ENCODE measurements at places on chromosomes 7 and 10.

DNA sequence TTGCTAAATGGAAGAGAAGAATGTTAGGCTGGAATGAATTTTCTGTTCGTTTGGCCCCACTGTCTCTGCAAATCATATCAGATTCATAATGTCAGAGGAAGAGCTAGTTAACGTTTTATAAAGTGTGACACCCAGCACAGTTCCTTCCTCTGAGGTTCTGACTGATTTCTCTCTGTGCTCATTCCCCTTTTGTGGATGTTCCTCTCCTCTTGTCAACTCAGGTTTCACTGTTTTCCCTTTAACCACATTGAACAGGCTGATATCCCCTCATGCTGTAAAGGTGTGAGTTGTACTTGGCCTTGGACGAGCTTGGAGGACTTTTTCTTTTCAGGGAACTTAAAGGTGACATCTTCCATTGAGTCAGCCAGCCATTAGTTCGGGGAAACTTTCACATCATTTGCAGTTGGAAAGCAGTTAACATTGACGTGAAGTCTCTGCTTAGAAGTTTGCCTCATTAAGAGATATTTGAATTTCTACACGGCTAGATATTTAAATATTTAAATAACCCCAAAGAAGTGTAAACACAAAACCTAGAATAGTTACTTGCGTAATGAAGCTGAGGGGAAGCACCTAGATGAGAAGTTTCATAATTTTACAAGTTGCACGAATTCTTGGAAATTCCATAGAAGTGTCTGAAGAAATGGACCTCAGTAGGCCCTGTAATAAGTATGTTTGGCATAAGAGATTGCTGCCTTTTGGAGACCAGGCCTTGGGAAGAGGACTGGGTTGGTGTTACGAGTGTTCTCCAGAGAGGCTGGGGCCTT, 101.5 kb upstream of the EGR2 start:
- no peak for DNase-seq

DNA sequence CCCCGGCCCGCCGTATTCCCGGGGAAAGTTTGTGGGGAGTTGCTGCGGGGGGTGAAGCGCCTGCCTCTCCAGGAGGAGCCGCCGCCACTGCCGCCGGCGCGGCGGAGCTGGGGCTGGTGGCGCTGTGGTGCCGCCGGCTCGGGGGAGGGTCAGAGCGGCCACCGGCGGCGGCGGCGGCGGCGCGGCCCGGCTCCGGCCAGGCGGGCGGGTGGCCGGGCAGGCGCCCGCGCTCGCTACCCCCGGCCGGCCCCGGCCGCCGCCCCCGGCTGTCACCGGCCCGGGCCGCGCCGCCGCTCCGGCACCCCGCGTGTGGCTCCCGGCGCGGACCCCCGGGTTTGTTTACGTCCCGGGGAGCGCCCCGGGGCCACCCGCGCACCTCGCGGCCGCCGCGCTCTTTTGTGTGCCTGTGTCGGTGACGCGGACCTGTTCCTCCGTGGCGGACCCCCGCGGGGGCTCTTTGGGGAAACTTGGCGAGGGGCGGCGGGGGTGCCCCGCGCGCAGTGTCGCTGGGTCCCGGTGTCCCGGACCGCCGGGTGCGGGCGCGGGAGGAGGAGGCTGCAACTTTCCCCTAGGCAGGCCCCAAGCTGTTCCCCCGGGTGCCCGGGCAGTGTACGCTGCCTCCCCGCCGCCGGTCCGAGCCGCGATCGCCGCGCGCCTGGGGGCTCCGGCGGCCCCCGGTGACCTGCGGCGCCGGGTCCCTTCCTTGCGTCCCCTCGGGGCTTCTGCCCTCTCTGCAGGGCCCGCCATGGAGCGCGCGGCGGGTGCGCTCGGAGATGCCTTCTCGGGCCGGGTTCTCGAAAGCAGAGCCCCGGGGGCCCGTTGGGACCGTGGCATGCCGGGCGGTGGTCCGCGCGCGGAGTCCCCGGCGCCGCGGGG, 593 bp upstream of the CUX1 start:
- no peak for DNase-seq

DNA sequence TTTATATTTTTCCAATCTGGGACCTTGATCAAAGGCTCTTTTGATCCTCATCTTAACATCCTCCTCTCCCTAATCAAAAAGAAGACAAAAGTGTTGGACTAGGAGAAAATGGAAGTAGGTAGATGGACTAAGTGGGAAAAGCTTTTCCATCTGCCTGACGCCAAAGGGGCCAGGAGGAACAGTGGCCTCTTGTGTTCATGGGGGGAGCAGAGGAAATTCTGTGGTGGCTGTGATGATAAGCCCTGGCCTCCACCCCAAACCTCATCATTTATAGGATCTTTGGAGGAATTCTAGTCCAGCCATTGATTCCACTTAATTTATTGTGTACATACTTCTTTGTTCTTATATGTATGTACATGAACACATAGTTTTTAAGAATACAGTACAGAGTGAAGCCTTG, 21.7 kb downstream of the ZNF365 start:
- DNase-seq: no peak

GRCh38 chr7:24910551-24911212, 69.3 kb downstream of the OSBPL3 start:
- DNase-seq: no peak
